ENCODE measurements at places on chromosomes 4 and X. TPM values are rescaled to one million over a fixed set of nuclear protein-coding genes. Genes with fewer than 3 reads are reported as not detected.

DNA sequence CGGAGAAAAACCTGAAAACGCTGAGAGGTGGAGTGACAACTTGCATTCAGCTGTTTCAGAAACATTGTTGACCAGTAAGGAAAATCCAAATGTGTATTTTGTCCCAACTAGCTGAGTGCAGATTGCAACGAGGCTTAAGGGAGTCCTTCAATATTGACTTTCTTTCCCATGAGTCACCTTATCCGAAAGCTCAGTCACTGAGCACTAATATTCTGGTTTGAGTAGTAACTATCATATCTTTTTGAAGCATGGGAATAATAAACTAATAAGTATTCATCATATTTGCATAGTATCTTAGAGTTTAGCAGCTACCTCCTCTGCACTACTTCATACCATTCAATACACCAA, 604.3 kb downstream of the PACRGL start:
- no peak for DNase-seq

- no peak for DNase-seq
Measured at GRCh38 chrX:96403446-96403845, 281.2 kb upstream of the DIAPH2 start.

The REELD1 gene
- total RNA-seq, result 1.7 TPM

The GCNA gene
- total RNA-seq, result 1.7 TPM

The EGF gene
- total RNA-seq, result not detected

DNA sequence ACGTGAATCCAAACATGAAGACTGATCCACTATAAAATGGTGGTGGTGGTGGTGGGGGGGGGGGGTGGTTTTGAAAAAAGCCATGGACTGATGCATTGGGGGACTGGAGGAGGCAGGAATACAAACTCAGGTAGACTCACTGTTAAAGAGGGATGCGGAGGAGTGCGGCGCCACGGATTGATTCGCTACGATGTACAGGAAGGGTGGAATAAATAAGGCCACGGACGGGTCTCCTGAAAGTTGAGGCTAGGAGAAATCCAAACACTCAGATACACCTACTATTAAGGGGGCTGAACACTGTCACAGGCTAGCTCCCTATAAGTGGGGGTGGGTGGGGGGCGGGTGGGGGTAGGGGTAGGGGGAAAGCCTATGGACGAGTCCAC, 591 bp downstream of the ELK1 start:
- no peak for DNase-seq

GRCh38 chr4:16439768-16440167, 213.5 kb upstream of the TAPT1 start:
- DNase-seq, result no peak

- DNase-seq, result no peak
Measured at GRCh38 chr4:83283181-83283580, 1.4 kb downstream of the COQ2 start.

DNA sequence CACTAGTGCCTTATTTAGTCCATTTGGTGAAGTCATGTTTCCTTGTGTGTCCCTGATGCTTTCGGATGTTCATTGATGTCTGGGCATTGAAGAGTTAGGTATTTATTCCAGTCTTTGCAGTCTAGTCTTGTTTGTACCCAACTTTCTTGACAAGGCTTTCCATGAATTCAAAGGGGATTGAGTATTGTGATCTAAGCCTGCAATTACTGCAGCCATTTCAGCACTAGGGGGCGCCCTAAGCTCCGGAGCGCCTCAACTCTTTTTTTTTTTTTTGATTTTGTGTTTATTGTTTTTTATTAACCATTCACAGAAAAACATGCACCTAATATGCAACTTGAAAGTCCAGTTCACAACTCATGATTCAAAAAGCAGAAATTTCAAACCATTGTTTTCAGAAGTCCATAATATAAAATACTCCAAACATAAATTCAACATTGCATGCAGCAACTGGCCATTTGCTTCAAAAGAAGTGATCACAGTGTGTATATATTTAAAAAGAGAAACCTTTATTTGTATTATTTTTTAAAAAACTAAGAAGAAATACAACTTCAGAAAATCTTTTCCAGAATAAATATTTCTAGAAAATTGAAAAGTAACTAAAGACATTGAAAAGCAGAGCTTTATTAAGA, 59.2 kb downstream of the PTPN13 start:
- no peak for DNase-seq

GRCh38 chr4:128658214-128658631, 151.3 kb upstream of the JADE1 start:
- DNase-seq, result no peak

DNA sequence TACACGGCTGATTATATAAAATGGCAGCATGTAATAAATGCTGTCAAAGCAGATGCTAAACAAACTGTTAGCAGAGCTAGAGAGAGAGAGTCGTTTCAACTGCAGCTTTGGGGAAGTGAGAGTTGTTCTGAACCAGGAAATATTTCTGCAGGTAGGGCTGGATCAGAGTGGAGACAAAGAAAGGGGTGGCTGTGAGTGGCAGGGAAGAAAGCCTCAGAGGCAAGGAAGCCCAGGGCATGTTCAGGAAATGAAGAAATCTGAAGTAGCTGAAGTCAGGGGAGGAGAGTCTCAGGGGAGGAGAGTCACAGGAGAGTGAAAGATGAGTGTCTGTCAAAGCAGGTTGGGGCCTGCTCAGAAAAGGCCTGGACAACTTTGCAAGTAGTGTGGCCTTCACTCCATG, 48.4 kb upstream of the RPS6KA3 start:
- no peak for DNase-seq

The ELF4 gene
- 17.4 TPM for total RNA-seq

The NDST3 gene
- not detected for total RNA-seq

DNA sequence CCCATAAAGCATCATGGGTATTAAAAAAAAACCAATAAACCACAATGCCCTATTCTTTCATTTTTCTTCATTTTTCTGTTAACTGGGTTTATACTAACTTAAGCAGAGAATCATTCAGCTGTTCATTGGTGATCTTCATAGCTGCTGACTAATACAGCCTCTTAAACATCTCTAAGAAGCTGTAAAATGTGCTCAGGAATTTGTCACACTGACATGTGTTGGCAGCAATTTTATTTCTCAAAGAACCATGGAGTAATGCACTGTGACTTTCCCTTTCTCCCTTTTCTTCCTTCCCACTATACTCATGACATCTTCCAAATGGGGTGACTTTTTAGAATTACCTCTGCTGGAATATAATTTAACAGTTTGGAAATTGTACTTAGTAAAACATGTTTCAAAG, 315.4 kb downstream of the ANTXR2 start:
- DNase-seq, result no peak

DNA sequence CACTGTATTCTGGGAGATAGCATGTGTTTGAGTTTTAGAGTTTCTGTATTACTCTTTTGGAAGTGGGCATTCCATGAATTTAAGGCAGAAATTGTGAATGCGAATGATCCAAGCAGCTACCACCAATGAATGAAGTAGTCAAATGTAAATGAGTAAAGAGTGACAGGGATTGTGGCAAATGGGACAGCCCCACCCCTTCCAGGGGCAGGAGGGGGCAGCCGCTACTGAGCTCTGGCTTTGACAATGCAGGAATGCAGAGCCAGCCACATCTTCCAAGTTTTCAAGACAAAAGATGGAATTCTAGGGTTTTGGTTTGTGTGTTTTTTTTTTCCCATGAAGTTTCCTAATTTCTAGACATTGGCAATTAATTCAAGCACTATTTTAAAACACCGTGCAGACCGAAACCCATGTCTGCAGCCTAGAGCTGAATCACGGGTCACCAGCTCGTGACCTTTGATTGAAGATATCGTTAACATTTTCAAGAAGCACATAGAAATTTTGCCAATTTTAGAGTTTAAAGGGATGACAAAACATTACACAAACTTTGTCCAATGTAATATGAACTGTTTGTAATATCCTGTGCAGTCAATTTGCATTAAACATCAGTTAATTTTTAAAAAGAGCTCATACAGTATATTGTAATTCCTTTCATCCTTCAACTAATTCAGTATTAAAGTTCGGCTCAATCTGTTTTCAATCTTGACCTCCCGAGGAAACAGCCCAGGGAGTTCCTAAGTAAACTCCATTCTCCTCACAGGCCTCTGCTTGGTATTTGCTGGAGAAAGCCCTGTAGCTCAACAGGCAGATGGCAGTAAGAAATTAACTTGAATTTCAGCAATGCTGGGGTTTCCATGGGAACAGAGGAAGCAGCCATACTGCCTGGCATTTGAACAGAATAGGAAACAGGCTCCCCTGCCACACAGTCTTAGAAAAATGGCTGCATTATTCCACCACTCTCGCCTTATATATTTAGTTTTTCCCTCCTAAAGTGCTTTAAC, 83.4 kb downstream of the UCHL1 start:
- DNase-seq, result no peak

- DNase-seq, result no peak
Measured at GRCh38 chrX:11585174-11585573, 80.5 kb downstream of the ARHGAP6 start.

GRCh38 chr4:145061318-145061920, 36.6 kb downstream of the ANAPC10 start:
- DNase-seq, result no peak

DNA sequence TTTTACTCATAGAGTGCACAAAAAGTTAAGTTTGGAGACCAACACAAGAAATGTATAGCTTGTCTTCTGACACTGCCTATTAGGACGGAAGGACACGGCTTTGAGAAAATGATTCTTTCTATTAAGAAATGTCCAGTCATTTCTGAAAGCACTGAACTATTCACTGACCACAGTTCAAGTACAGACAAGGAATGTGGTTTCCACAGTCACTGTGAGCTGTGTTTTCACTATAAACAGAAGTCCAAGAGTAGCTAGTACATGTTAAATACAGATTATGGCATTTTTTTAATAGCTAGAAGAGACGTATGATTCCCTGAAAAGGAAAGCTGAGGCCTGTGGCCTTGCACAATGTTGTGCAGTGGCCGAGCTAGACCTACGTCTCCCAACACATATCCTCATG, 115.1 kb upstream of the GPM6A start:
- no peak for DNase-seq

GRCh38 chr4:114384629-114385028, 214.0 kb upstream of the UGT8 start:
- no peak for DNase-seq

GRCh38 chr4:173807347-173807746, 277.3 kb upstream of the HAND2 start:
- no peak for DNase-seq

GRCh38 chrX:118131336-118131735, 14.7 kb upstream of the KLHL13 start:
- no peak for DNase-seq

The FATE1 gene
- not detected for total RNA-seq
